GM13977 (cell line): ENCODE measurements at places on chromosomes 12 and 14.

- no peak for DNase-seq
These were observed 5.2 kb downstream of the TEDC1 start for GRCh38 chr14:105495990-105496830.

DNA sequence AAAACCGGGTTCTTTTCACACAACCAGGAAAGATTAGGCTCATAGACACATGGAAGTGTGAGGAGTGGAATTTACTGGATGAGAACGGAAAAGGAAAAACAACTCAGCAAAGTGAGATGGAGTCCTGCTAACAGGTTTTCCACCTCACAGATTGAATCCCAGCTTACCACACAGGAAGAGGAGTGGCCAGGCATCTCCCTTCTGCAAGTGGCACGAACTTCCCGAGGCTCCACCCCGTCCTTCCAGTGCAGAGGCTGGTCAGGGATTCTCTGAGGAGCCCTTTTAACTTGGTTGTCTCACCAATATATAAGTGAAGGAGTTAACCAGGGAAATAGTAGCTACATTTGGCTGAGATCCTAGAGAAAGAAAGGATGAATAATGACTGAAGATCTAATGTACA, 102.8 kb downstream of the SCAF11 start:
- no peak for DNase-seq

- DNase-seq = no peak
These were observed 114.9 kb downstream of the KIF26A start for GRCh38 chr14:104253223-104253822.

DNA sequence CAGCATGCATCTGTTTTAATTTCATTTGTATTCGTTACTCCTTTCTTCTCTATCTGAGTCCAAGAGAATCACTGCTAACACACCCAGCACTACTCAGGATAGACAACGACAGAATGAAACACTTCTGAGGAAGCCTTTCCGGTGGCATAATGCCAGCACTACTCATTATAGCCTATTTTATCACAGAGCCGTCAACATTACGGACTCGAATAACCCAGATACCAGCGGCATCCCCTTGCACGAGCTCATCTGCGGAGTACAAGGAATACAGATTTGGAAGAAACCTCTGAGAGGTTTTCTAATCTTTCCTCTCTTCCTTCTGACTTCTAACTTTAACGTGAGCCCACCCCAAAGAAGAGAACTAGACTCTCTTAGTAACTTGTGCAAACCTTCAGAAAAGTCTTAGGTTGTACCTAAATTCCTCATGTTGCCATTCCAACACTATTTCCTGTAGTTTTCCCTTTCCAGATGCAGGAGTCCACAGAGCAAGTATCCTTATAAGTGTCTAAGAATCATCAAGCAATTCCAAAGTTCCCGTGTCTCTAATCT, 248.1 kb downstream of the APAF1 start:
- peak; percentile 18 for DNase-seq

- no peak for DNase-seq
These were observed 11.8 kb upstream of the AMN1 start for GRCh38 chr12:31740628-31741027.

- DNase-seq = no peak
These were observed 5.7 kb downstream of the CCND2 start for GRCh38 chr12:4279198-4279690.

GRCh38 chr12:68887641-68888040, 45.3 kb downstream of the CPM start:
- no peak for DNase-seq

DNA sequence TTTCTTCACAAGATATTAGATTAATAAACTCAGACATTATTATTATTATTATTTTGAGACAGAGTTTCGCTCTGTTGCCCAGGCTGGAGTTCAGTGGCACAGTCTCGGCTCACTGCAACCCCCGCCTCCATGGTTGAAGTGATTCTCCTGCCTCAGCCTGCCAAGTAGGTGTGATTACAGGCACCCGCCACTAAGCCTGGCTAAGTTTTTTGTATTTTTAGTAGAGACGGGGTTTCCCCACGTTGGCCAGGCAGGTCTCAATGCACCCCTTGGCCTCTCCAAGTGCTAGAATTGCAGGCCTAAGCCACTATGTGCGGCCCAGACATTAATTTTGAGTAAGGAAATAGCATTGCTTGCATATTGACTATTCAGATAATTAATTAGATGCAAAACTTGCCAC, 554.9 kb upstream of the LRFN5 start:
- no peak for DNase-seq

GRCh38 chr14:102140027-102140749, 491 bp downstream of the WDR20 start:
- DNase-seq = peak; percentile 37

GRCh38 chr12:34400986-34401658, 378.8 kb downstream of the ALG10 start:
- peak; percentile 0 for DNase-seq

DNA sequence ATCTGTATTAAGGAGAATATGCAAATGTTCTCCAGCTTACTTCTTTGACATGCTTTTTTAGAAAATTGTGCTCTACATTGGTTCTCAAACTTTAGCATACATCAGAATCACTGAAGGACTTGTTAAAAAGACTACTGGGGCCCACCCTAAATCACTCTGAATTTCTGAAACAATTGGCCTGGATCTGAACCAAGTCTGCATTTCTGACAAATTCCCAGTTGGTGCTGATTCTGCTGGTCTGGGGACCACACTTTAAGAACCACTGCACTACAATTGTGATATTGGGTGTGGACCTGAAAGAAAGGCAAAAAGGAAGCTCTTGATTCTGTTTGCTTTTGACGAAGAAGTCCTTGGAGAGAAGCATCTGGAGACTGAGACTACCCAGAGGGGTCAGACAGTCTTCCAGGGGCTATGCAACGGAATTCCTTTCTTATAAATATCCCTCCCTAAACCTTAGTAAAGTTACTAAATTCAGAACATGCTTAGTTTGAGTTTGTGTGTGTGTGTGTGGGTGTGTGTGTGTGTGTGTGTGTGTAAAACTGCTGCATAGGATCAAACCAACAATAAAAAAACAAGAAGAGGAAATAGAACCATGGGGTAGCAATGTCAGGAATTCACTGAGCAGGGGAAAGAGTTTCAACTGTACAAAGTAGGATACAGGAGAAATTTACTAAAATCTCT, 36.8 kb downstream of the EAPP start:
- no peak for DNase-seq

GRCh38 chr12:14928931-14929330, 9.4 kb downstream of the ERP27 start:
- no peak for DNase-seq
